Body of pancreas (tissue), 4 donors: ENCODE measurements at places on chromosomes 2 and 18.
A peak's percentile ranks its signal among the peaks of the same experiment; 100 is the strongest.

- DNase-seq = peak; percentile 77
These were observed 56.8 kb downstream of the SH3BP4 start for GRCh38 chr2:235008584-235009044.

DNA sequence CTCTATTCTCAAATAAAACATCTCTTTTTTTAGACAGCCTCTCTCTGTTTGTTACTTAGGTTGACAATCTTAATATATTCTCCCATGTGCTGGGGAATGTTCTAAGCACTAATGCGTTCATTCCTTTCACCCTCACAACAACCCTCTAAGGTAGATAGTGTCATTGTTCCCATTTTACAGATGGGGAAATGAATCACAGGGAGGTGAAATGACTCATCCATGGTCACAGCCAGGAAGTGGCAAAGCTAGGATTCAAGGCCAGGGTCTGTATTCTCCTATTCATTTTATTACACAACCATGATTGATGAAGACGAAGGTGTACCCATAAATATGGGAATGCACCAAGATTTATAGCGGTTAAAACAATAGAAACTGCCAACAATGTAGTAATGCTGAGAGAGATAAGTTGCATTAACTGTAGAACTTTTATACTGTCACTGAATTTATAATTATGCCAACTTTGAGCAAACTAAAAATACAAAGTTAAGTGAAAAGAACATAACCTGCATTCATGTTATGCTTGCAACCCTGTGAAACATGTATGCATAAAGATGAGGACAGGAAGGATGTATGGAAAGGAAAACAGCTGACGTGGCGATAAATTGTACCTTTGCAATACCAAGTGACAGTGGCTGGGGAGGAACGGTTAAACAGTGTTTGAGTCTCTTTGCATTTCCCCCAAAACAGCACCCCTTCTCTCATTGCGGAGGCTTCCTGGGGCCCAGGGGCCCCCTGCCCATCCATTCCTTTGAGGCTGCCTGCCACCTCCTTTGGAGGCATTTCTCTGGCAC, 257.7 kb upstream of the AGAP1 start:
- DNase-seq = no peak

DNA sequence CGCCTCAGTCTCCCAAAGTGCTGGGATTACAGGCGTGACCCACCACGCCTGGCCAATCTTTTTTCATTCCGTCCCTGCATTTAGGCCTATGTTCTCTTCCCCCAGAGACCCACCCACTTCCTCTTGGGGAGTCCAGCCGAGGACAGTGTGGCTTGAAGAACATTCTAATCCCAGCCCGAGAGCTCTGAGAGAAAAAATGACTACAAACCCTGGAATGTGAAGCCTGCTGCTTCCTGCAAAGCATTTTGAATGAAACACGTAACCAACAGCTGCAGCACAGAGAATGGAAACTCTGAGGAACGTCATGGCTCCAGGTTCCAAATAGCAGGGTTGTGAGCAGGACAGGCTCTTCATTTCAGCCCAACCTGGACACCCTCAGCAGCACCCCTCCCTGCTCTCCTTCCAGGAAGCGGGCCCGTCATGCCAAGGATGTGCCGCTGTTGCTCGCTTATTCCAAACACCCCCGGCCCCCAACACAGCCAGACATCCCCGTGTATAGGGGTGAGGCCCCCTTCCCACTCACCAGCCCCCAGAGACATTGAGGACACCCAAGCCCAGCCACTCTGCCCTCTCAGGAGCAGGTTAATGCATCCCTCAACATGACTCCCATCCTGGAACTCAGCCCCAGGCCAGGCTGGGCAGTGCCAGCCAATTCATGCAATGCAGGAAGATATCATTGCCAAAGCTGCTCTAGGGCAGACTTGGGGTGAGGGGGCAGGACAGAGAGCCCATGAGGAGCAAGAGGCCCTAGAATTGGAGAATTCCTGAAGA, 139.8 kb downstream of the ZFP36L2 start:
- no peak for DNase-seq

- peak; percentile 29 for DNase-seq
These were observed 2.8 kb downstream of the CYTIP start for GRCh38 chr2:157441072-157441454.

DNA sequence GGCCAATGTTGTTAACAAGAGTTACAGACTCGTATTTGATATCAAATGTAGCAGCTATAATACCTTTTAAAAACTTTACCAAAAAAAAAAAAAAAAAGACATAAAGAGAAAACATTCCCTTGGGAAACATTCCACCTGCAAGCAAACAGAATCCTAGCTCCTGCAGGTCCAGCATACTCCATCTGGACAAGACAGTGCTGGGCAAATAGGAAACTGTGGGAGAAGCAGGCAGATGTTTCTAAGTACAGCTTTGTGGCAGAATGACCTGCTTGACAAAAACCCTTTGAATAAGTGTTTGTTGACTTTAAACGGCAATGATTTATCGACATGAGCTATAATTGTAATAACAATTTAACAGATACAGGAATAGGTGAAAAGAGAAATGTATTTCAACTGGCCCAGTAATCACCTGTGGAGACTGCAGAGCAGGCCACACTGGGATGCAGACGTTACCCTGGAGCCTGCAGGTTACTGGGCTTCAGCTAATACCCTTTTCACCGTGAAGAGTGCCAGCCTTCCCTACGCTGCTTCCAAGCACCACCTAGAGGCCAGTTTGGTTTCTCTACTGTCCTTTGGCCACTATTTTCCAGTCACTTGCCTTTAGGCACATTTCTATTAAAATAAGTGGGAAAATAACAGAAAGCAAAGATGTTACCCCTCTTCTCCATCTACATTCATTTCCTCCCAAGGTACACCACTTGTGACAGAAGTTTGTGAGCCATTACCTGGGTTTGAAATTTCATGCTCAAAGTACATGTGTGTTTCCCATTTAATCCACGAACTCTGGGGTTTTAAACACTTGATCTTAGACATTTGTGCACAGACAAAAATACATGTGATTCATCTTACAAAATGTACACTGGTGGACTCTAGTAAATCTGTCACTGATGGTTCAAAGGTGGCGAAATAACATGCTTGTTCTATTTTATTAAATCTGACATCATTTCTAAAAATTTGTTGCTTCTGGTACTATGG, 96.9 kb upstream of the ZNF397 start:
- peak; percentile 80 for DNase-seq

- DNase-seq = no peak
These were observed 3.1 kb upstream of the CYTIP start for GRCh38 chr2:157447031-157447430.

- DNase-seq = no peak
These were observed 126.5 kb downstream of the ZNF407 start for GRCh38 chr18:74724186-74724585.

DNA sequence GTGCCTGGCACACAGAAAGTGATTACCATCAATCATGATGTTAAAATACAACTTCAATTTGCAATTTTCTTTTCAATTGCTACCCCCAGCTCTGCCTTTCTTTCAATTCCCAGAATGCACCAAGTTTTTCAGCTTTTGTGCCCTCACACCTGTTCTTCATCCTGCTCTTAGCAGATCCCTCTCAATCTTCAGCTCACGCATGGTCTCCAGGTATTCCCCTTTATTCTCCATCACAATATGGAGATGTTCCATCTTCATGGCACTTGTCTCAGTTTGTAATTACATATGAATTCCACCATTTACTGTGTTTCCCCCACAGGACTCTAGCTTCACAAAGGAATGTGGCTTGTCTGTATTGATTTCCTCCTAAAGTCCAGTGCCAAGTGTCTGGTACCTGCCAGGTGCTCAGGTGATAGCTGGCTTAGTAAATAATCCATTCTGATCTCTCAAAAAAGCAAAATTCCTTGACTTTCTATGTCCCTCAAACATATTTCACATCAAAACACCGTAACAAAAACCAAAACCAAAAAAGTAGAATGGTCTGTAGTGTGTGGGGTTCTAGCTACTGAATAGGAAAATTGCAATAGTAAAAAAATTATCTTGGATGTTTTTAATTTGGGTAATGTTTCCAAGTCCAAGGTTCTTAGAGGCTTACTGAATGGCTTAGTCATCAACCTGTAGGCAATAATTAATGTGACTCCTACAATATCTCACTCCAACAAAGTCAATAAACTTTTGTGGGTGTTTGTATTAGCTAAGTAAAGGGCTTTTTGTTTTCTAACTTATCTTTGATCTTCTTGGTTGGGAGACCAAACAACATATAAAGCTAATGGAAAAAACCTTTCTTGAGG, 2.9 kb upstream of the INSIG2 start:
- no peak for DNase-seq

GRCh38 chr2:217806482-217806765, 196.4 kb downstream of the TNS1 start:
- no peak for DNase-seq

GRCh38 chr18:1421502-1421901, 516.8 kb downstream of the ADCYAP1 start:
- DNase-seq = no peak

GRCh38 chr18:55731594-55732042, 143.6 kb upstream of the TCF4 start:
- DNase-seq = no peak

DNA sequence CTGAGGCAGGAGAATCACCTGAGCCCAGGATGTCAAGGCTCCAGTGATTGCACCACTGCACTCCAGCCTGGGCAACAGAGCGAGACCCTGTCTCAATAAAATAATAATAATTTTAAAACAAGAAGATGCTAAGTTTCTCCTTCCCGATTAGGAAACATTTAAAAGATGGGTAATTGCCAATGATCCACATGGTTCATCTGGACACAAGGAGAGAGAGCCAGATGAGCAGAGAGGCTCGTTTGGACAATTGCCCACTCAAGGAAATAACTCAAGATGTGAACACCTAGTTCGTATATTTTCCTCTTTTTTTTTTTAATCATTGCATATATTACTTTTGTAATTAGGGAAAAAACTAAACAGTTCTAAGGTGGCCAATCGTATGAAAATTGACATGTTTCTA, 3.6 kb upstream of the ACTG2 start:
- DNase-seq = no peak

DNA sequence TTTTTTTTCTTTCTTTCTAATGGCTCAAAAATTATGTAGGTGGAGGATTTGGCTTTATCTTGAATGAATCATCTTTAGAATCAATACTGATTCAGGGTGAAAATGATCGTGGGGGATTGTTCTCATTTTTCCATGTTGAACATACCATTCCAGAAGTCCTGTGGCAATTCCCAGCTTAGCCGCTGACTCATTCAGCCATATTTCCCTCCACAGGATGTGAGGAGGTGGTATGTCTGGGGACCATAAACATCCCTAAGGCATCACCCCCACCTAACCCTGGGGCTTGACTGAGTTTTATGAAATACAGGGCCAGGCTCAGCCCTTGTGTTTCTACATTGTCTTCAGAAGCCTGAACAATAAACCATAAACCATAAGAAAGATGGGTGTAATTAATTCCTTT, 92.7 kb upstream of the FN1 start:
- DNase-seq = peak; percentile 4

GRCh38 chr2:223041527-223042109, 10.4 kb upstream of the KCNE4 start:
- peak; percentile 80 for DNase-seq

- no peak for DNase-seq
These were observed 134.0 kb downstream of the MCFD2 start for GRCh38 chr2:46781468-46782189.

DNA sequence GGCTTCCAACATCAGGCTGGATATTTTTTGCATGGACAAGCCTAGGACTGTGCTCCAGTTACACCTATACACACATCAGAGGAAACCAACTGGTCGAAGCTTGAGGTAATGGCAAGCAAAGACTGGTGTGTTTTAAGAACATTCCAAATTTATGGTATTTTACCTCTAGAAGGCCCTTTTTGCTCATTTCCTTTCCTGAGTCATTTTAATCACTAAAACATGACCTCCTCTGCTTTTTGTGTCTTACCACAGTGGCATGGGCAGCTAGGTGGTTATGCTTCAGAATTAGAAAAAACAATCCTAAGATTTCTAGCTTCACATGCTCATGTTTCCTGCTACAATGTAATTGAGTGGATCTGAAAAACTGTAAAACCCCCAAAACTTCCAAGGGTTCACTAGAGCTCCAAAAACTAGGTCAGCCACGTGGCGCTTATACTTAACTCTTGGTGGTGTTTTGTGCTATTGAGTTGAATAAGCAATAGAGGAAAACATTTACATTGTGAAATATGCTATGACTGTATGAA, 30.6 kb upstream of the CHRNA1 start:
- no peak for DNase-seq

- no peak for DNase-seq
These were observed 54.7 kb downstream of the VWC2L start for GRCh38 chr2:214465363-214466146.

GRCh38 chr2:43854671-43855070, 15.9 kb downstream of the ABCG8 start:
- no peak for DNase-seq

DNA sequence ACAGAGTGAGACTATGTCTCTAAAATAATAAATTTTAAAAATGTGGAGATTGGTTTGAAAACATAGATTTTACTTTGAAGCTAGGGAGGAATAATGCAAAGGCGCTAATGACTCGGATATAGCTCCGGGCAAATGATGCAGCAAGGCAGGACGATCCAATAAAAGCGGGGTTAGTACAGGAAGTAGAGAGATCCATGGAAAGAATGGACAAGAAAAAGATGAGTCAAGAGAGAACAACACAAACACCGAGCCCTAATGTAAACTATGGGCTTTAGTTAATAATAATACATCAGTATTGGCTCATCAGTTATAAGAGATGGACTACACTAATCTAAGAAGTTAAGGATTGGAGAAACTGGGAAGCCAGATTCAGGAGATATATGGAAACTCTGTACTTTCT, 74.5 kb downstream of the QPCT start:
- DNase-seq = no peak

- DNase-seq = no peak
These were observed 82.5 kb upstream of the MAP3K20 start for GRCh38 chr2:172993139-172993538.

GRCh38 chr2:200603972-200604371, 18.2 kb downstream of the AOX1 start:
- DNase-seq = no peak

DNA sequence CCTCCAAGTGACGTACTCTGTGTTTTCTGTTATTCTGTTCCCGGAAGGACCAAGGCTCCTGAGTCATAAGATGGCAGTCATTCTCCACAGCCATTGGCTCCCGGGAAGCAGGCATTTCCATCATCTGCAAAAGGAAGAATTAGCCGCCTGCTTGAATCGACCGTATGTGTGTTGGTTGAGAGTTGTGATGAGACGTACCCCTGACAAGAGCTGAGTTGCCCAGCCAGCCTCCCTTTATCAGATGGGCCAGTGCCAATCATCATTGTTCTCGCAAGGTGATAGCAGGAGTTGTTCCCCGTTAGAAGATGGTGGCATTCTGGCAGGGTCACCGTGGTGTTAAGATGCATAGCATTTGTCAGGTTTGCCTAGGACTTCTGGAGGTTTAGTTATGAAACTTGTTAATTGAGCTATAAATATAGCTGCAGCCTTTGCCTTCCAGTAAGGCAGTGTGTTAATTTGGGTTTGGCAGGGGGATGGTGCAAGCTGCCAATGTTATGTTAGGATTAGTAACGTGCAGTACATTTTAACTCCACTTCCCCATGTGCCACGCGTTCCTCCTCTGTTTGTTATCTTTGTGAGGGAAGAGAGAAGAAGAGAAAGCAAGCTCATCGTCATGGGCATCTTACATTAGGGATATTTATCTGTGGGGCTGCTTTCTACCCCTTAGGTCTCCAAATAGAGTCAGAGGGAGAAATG, 652.7 kb upstream of the FANCL start:
- DNase-seq = no peak
